ENCODE measurements at places on chromosomes 16 and 17. TPM values are rescaled to one million over a fixed set of nuclear protein-coding genes. Genes with fewer than 3 reads are reported as not detected.

DNA sequence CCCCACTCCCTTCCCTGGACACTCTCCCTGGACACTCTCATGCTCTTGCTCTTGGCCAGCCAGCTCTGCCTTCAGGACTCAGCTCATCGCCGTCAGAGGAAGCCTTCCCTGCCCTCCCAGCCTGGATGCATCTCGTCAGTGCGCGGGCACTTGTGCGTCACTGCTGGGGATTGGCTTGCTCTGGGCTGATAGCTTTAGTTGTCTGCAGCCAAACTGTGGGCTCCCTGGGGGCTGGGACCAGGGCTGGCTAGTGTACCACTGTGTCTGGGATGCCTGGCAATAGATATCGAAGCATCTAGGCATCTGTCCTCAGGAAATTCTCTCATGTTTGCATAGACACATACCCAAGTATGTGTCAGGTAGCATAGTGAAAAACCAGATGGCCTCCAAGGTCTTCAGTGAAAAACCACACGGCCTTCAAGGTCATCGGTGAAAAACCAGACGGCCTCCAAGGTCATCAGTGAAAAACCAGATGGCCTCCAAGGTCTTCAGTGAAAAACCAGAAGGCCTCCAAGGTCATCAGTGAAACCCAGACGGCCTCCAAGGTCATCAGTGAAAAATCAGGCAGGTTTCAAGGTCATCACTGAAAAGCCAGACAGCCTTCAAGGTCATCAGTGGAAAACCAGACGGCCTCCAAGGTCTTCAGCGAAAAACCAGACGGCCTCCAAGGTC, 72.0 kb downstream of the CMIP start:
- H3K27ac ChIP-seq, result no peak overlapping the region
- DNase-seq, result no peak
- peaks cover 13% of the 10 kb centered on the region for H3K4me1 ChIP-seq
- H3K27me3 ChIP-seq, result no peaks in the 10 kb centered on the region
- peaks cover 14% of the 10 kb centered on the region for H3K36me3 ChIP-seq

RNFT1 gene
- total RNA-seq, result 15.1 TPM

- no peaks in the 10 kb centered on the region for H3K27me3 ChIP-seq
- peak overlapping the region; percentile 5 for H3K27ac ChIP-seq
- peaks cover 6% of the 10 kb centered on the region for H3K4me1 ChIP-seq
- no peaks in the 10 kb centered on the region for H3K36me3 ChIP-seq
- DNase-seq, result no peak
Observed at GRCh38 chr16:67406111-67406971, 9.9 kb downstream of the ZDHHC1 start.

KRT25 gene
- not detected for total RNA-seq

DNA sequence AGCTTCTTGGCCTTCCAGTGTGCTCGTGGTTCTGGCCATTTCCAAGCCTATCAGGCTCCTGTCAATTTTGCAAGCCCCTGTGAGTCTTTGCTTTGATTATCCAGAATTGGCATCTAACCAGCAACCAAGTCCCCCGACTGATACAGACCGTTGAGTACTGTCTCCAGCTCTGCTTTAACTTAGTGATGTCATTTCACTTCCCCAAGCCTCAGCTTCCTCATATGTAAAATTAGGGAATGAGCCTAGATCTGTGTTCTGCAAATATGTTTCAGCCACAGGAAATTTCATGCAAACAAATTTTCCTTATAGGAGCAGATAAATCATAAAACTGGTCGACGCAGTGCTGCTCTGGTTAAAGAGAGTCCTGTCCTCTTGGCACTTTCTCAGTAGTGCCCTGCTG, 60.1 kb upstream of the WSB1 start:
- H3K27ac ChIP-seq, result no peak overlapping the region
- H3K4me3 ChIP-seq, result no peak overlapping the region
- no peaks in the 10 kb centered on the region for H3K36me3 ChIP-seq
- H3K27me3 ChIP-seq, result no peaks in the 10 kb centered on the region

- H3K27ac ChIP-seq, result no peak overlapping the region
- peak; percentile 56 for DNase-seq
- H3K27me3 ChIP-seq, result no peaks in the 10 kb centered on the region
Observed at GRCh38 chr16:8959921-8960787, 3.6 kb downstream of the USP7 start.

DNA sequence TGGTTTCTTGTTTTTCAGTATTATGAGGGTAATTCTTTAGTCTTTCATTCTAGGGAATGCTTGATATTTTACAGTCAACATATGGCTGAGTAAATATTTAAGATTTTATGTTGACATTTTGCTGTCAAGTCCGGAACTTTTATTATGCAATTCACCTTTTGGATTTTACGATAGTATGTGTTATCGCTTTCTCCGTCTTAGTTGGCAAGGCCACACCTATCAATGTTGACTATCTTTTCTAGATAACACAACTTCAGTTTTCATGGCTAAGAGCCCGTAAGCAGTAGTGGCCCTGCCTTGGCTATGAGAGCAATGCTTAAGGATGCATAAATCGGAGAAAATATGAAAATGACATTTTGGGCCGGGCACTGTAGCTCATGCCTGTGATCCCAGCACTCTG, 39.5 kb upstream of the CDH13 start:
- no peaks in the 10 kb centered on the region for H3K36me3 ChIP-seq
- H3K4me3 ChIP-seq, result no peak overlapping the region
- DNase-seq, result no peak
- H3K27ac ChIP-seq, result no peak overlapping the region

DNA sequence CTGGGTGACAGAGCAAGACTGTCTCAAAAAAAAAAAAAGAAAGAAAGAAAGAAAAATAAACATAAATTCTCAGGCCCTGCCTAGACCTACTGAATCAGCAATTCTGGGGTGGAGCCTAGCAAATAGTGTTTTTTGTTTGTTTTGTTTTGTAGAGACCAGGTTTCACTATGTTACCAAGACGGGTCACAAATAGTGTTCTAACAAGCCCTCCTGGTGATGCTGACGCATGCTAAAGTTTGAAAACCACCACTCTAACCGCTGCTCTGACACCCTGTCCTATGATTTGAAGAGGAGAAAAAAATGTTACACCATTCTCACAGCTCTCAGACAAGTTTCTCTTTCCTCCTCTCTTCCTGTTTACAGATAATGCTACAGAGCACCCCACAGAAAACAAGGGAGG, 1.5 kb downstream of the MRPL10 start:
- no peaks in the 10 kb centered on the region for H3K4me1 ChIP-seq
- H3K36me3 ChIP-seq, result peaks cover 30% of the 10 kb centered on the region
- H3K4me3 ChIP-seq, result peak overlapping the region; percentile 99
- no peak overlapping the region for H3K27ac ChIP-seq
- DNase-seq, result no peak

DNA sequence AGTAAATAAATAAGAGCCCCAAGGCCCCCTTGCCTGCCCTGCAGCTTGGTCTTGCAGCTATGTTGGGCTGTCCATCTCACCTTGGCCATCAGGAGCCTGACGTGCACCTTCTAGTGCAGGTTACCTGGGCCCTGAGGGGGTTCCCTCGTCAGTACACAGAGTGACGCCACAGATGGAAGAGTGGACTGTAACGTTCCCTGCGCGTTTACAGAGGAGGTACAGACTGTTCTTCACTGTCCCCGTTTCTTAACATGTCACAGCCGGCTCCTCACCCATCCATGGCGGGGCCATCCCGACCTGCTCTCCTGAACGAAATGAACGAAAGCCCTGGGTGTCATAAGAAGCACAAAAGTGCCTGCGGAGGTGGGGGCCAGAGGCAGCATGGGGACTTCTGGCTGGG, 15.9 kb upstream of the FASN start:
- H3K27me3 ChIP-seq, result no peaks in the 10 kb centered on the region
- H3K4me3 ChIP-seq, result no peak overlapping the region
- H3K36me3 ChIP-seq, result peaks cover 6% of the 10 kb centered on the region
- no peak for DNase-seq

DNA sequence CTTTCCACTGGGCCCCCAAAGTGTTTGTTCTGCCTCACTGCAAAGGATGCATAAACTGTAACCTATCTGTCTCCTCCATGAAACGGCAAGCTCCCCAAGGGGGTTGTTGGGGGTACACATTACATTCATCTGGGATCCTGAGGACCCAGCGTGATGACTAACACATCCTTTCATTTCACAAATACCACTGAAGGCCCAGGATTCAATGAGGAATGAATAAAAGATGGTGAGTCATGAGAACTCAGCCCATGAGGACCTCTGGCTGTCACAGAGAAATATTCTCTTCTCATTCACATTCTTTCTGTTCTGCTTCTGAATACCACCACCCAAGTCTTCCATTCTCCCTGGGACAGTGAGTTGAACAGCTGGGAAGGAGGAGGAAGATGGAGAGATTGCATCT, 149.8 kb downstream of the RBFOX3 start:
- no peak overlapping the region for H3K4me3 ChIP-seq
- H3K27me3 ChIP-seq, result no peaks in the 10 kb centered on the region
- H3K27ac ChIP-seq, result no peak overlapping the region

PDILT gene
- not detected for total RNA-seq

NPIPA1 gene
- total RNA-seq, result 130 TPM

DNA sequence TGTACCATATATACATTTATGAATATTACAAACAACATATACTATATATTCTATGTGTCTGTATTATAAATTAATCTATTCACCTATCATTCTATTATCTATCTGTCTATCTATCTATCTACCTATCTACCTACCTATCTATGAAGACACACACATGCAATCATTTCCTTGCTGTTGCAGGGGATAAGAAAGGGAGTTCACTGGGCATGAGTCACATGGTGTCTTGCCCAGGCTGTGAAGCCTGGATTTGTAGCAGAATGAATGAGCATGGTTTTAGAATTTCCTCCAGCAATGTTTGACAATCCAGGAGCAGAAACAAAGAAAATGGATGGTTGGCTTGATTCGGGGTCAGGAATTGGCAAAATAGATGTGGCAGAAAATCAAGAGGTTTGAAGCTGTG, 23.2 kb upstream of the FAM20A start:
- DNase-seq, result no peak
- H3K27ac ChIP-seq, result no peak overlapping the region
- peaks cover 3% of the 10 kb centered on the region for H3K4me1 ChIP-seq
- no peak overlapping the region for H3K4me3 ChIP-seq

- no peak overlapping the region for H3K4me3 ChIP-seq
- peak overlapping the region; percentile 48 for H3K27ac ChIP-seq
Observed at GRCh38 chr16:73051226-73051625, 3.3 kb upstream of the ZFHX3 start.

DNA sequence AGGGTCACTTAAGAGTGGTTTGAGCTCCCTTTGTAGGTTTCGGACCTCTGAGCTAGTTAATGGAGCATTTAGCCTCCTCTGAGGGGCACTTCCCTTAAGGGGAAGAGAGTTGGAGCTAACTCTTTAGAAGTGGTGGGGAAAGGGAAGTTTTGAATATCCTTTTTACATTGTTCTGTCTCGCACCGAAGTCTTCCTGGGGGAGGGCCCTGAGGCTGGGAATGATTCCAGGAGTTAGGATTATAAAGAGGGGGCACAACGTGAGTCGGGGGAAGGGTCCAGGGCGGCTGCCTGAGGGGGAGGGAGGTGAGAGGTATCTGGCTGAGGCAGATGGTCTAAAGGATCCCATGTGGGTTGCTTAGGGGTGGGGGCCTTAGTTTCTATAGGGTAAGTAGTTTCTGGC, 32.3 kb downstream of the SEC14L1 start:
- no peaks in the 10 kb centered on the region for H3K4me1 ChIP-seq
- no peak for DNase-seq
- peaks cover 24% of the 10 kb centered on the region for H3K36me3 ChIP-seq
- H3K27ac ChIP-seq, result no peak overlapping the region
- H3K27me3 ChIP-seq, result no peaks in the 10 kb centered on the region

All from endodermal cell (in vitro differentiated cells).